ENCODE measurements at places on chromosomes 2 and 18.
A peak's percentile ranks its signal among the peaks of the same experiment; 100 is the strongest.

- DNase-seq: no peak
These were observed 169.6 kb downstream of the FMNL2 start for GRCh38 chr2:152504618-152505017.

DNA sequence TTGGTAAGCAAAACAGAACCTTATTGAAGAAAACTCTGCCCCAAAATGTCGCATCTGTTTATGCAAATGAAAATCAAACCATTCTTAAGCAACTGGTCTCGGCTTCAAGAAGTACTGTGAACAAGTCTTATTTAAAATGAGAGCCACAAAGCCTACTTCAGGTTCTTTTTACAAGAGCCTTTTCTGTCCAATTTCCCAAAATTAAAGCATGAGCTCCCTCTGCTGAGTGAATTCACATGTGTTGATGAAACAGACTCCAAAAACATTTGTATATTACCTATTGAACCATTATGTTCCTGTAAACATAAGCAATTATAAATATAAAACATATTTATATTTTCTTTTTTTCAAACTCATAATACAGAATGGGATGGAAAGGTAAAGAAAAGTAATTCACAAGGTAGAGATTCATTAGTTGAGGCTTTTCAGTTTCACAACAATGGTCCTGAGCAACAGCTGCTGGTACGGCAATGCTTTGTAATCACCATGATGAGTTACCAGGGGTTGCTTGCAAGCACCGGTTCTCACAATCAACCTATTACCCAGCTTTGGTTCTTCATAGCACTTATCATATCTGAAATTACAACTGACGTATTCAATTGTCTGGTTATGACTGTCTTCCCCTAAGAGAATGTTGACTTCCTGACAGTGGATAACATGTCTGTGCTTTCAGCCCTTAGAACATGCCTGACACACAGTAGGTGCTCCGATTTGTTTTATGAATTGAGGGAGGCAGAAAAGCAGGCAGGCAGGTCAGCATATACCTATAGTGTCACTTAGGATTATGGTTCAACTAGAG lies 108.4 kb upstream of the BZW1 start:
- DNase-seq: peak; percentile 47

GRCh38 chr2:213246497-213247281 lies 37.6 kb upstream of the SPAG16 start:
- no peak for DNase-seq

GRCh38 chr2:42918671-42919318 lies 126.4 kb upstream of the HAAO start:
- no peak for DNase-seq

DNA sequence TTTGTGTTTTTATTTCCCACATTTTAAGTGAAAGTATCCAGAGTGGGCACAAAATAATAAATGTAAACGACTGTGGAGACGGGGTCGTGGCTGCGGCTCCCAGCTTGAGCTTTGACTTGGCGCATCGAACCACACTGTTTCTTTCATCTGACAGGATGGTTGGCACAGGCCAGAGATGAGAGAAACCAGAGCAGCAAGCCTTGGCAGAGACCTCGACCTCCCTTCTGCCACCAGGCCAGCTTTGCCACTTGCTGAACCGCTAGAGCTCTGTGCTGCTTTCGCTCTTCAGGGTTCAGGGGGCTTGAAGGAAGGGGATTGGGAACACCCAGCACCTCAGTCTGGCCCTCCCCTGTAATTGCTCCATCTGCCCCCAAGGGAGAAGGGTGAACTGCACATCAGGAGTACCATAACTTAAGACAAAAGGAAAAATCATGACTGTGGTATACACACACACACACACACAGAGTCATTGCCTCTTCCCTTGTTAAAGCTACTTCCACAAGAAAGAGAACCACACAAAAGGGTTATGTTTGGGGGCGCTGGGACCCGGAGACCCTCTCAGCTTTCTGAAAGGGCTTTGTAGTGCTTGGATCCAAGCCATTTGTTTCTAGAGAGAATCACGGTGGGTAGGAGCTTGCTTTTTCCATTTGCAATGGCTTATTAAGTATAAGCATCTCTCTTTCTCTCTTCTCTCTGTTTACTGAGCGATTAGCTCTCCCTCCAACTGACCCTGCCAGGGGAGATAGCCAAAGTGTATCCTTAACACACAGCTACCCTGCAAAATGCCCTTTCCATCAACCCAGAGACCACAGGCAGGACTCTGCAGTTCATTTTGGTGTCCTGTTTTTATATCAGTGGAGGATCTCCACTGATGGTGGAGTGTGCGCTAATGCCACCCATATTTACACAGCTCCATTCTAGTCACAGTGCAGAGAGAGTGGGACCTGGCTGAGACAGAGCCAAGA lies 23.0 kb downstream of the POU3F3 start:
- no peak for DNase-seq

DNA sequence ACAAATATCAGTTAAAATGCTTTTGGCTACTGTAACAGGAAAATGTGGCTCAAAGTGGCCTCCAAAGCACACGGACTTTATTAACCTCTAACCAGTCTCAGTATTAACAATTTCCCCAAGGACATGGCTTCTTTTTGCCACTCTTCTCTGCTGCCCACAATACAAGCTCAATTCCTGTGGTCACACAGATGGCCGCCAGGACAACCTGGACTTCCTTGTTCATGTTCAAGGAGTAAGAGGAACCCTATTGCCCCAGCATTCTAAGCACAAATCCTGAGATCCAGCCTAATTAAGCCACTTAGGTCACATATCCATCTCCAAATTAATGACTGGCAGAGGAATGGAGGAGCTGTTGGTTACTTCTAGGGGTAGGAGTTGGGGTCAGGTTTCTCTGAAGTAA lies 38.2 kb downstream of the AOX1 start:
- DNase-seq: no peak

GRCh38 chr2:62145478-62146100 lies 50.3 kb upstream of the B3GNT2 start:
- DNase-seq: no peak

- DNase-seq: no peak
These were observed 65.0 kb downstream of the SLC4A5 start for GRCh38 chr2:74278176-74278575.
